Peyer's patch (tissue), 4 donors: ENCODE measurements at places on chromosomes 2 and 18.

- no peak for DNase-seq
Observed at GRCh38 chr2:136022396-136023146, 37.1 kb upstream of the DARS1 start.

DNA sequence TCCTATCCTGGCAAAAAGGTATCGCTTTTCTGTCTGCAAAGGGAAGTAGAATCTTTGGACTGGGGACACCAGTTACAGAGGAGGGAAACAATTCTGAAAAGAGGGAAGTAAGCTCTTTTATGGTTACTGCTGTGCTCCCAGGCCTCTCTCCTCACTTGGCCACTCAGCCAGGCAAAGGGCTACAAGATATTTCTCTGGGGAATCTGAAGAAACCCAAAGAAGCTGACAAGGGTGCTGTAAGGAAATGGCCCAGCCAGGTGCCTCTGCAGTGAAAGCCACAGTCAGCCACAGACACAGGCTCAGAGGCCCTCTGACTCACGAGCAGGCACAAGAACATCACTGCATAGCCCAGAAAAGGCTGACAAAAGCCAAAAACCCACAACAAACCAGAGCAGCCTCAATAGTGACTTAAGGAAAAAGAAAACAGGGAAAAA is 5.8 kb downstream of the HDLBP start:
- DNase-seq, result no peak

DNA sequence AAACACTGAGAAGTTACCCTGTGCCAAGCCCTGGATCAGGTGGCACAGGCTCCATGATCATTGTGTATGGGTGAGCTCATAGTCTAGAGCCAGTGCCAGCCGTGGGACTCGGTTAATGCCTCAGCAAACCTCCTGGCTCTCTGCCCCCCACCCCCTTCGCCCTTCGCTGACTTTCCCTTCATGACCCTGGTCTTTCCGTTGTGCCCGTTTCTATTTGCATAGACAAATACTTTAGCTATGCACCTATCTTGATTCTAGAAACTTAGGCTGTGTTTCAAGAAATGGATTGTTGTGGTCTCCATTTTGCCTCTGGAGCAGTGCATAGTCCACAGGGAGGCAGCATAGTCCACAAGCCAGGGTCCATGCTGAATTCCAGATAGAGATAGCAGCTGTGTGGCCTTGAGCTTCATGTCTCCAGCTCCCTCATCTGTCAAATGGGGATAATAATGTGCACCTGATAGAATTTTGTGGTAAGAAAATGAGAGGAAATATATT is 44.8 kb upstream of the KDM3A start:
- DNase-seq, result no peak

DNA sequence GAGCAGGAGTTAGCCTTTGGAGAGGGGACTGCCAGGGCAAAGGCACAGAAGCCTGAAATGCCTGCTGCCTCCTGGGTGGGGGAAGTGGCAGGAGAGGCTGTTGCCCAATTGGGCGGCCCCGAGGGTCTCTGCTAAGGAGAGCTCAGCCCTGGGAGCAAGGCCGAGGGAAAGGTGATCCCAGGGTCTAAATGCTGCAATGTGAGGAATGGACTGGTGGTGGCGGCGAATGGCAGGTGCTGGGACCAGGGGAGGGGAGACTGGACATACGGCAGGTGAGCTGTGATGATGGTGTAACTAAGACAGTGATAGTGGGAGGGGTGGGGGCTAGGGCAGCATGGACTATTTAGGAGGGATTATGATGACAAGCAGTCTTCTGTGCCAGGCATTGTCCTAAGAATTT is 104.0 kb downstream of the DYSF start:
- DNase-seq, result no peak

DNA sequence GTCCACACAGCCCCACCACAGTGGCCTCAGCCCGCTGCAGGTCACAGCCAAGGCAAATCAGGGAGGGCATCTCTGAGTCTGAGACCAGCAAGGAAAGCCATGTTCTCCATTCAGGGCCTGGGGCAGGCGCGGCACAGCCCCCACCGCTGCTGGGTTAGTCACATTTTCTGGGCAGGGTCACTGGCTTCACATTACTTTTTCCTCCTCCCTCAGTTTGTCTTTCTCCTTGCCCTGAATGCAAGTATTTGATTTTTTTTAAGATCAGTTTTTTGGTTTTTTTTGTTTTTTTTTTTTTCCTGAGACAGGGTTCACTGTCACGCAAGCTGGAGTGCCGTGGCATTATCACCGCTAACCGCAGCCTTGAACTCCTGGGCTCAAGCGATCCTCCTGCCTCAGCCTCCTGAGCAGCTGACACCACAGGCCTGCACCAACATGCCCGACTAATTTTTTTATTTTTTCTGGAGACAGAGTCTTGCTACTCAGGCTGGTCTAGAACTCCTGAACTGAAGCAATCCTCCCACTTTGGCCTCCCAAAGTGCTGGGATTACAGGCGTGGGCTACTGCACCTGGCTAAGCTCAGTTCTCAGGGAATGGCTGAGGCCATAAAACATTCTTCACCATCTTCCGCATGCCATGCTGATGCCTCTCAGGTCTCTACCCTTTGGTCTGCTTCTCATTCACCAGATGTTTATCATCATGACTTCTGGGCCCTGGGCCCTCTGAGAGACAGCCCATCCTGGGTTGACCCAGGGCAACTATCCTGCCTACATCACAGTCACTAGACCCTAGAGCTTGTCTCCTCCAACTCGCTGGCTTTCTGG is 628 bp upstream of the CAPG start:
- no peak for DNase-seq

- DNase-seq, result no peak
Observed at GRCh38 chr2:17892770-17893534, 14.5 kb downstream of the KCNS3 start.
